ENCODE measurements at places on chromosomes 5 and 9. TPM values are rescaled to one million over a fixed set of nuclear protein-coding genes. Genes with fewer than 3 reads are reported as not detected.

GRCh38 chr5:172943283-172943841, 15.9 kb upstream of the RPL26L1 start:
- no peak for DNase-seq
- peak overlapping the region; percentile 10 for H3K27ac ChIP-seq
- peaks cover 6% of the 10 kb centered on the region for H3K4me1 ChIP-seq

DNA sequence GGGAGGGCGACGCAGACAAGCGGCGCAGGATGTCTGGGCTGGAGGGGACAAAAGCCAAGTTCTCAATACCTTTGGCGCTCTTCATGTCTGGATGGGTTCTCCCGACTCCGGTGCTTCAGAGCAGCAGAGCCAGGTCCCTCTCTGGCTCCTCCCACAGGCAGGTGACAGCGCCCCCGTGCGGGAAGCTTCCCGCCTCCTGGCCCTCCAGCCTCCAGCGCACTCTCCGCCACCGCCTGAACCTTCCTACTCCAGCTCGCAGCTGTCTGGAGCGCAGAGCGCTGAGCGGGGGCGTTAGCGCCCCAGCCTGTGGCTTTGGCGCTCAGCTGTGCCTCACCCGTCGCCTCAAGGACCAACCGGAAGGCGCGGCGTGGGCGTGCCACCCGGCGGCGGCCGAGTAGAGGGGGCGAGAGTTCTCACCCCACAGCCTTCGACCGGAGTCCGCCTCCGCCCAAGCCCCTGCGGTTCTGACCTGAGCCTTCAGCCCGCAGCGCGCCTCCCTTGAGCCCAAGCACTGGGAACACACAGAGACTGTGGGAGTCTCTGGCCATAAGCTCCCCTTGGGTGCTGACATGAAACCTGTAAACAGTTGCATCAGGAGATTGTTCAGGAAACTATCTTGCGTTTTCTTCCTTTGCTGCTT, at the start of gene SLCO4C1:
SLCO4C1 (minus strand) TSS at position 107 of the 640 bp plus-strand sequence; CDS start at position 85, 22 bp downstream.
- H3K27me3 ChIP-seq: peaks cover 2% of the 10 kb centered on the region
- no peaks in the 10 kb centered on the region for H3K36me3 ChIP-seq
- H3K4me3 ChIP-seq: peak within 1 kb of the TSS; percentile 92
- H3K4me1 ChIP-seq: peaks cover 23% of the 10 kb centered on the region

DNA sequence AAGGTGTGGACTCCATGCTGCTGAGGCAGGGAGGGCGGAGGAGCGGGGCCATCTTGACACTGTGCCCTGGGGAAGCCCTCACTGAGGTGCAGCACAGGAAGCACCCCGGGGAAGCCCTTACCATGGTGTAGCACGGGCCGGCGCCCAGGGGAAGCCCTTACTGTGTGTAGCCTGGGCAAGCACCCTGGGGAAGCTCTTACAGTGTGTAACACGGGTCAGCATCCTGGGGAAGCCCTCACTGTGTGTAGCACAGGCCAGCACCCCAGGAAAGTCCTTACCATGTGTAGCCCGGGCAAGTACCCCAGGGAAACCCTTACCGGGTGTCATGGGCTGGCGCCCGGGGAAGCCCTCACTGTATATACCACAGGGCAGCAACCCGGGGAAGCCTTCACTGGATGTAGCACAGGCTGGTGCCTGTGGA, 62.6 kb upstream of the ZNF354B start:
- H3K36me3 ChIP-seq: peaks cover 21% of the 10 kb centered on the region
- H3K27ac ChIP-seq: no peak overlapping the region
- no peaks in the 10 kb centered on the region for H3K4me1 ChIP-seq
- no peak overlapping the region for H3K4me3 ChIP-seq
- H3K27me3 ChIP-seq: peaks cover 7% of the 10 kb centered on the region

PCAT7 gene
- total RNA-seq: 1.3 TPM
